Subcutaneous adipose tissue (tissue), 4 donors: ENCODE measurements at places on chromosomes 13 and 19. TPM values are rescaled to one million over a fixed set of nuclear protein-coding genes. Genes with fewer than 3 reads are reported as not detected.

The DNAJC15 gene
- total RNA-seq: 11.9 TPM

The CDC42EP5 gene
- total RNA-seq: 10.5 TPM

The NUFIP1 gene
- total RNA-seq: 2.0 TPM

The LONP1 gene
- 38.8 TPM for total RNA-seq

The MAP4K1 gene
- total RNA-seq: 2.3 TPM

The FAM216B gene
- not detected for total RNA-seq

The LGALS4 gene
- total RNA-seq: 4.5 TPM

The NOVA2 gene
- 2.3 TPM for total RNA-seq

The CGB3 gene
- not detected for total RNA-seq

The CYP4F8 gene
- total RNA-seq: not detected

The DZIP1 gene
- 9.6 TPM for total RNA-seq

The ZNF571 gene
- total RNA-seq: 5.8 TPM

The ZNF587 gene
- total RNA-seq: 14.5 TPM

The MRPL57 gene
- 32.6 TPM for total RNA-seq

The FARP1 gene
- total RNA-seq: 30.6 TPM

The OLFM4 gene
- 0.22 TPM for total RNA-seq

The ADGRE3 gene
- total RNA-seq: 0.38 TPM

The CYP4F2 gene
- total RNA-seq: not detected

The ATP7B gene
- 4.6 TPM for total RNA-seq

The LILRA1 gene
- 4.8 TPM for total RNA-seq
